ENCODE measurements at places on chromosomes 5 and 9. TPM values are rescaled to one million over a fixed set of nuclear protein-coding genes. Genes with fewer than 3 reads are reported as not detected.

- H3K36me3 ChIP-seq = no peaks in the 10 kb centered on the region
- peaks cover 61% of the 10 kb centered on the region for H3K4me1 ChIP-seq
- peak overlapping the region; percentile 69 for H3K27ac ChIP-seq
- peak; percentile 33 for DNase-seq
- no peaks in the 10 kb centered on the region for H3K27me3 ChIP-seq
Measured at GRCh38 chr5:176648474-176649194, 1.4 kb downstream of the TSPAN17 start.

GRCh38 chr9:75185585-75186170, 97.4 kb downstream of the OSTF1 start:
- peaks cover 7% of the 10 kb centered on the region for H3K4me1 ChIP-seq
- H3K27ac ChIP-seq = no peak overlapping the region
- H3K36me3 ChIP-seq = no peaks in the 10 kb centered on the region
- DNase-seq = peak; percentile 10

DNA sequence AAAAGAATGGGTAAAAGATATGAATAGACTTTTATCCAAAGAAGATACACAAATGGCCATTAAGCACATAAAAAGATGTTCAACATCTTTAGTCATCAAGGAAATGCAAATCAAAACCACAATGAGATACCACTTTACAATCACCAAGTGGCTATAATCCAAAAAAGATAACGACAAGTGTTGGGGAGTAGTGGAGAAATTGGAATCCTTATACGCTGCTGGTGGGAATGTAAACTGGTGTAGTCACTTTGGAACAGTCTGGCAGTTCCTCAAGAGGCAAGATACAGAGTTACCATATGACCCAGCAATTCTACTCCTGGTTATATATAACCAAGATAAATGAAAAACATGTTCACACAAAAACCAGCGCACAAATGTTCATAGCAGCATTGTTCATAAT, 234.9 kb downstream of the SPATA31D1 start:
- no peak overlapping the region for H3K4me3 ChIP-seq
- DNase-seq = no peak
- H3K27ac ChIP-seq = no peak overlapping the region
- H3K27me3 ChIP-seq = no peaks in the 10 kb centered on the region
- no peaks in the 10 kb centered on the region for H3K36me3 ChIP-seq
- H3K4me1 ChIP-seq = no peaks in the 10 kb centered on the region

The C5orf46 gene
- total RNA-seq = not detected

DNA sequence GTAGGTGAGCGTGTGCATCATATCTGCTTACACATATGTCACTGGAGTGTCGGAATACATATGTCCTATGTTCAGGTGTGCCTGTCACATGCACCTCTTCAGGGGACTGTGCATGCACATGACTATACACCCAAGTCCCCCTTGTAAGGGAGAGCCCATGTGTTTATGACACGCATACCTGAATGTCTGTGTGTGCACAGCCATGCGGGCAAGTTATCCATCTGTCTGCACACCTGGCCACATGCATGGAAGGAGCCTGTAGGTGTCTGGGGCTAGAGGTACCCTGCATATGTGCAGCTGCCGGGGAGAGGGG, 622 bp upstream of the RGS14 start:
- peak overlapping the region; percentile 85 for H3K4me3 ChIP-seq
- H3K27me3 ChIP-seq = no peaks in the 10 kb centered on the region
- H3K4me1 ChIP-seq = peaks cover 64% of the 10 kb centered on the region
- H3K27ac ChIP-seq = peak overlapping the region; percentile 79

DNA sequence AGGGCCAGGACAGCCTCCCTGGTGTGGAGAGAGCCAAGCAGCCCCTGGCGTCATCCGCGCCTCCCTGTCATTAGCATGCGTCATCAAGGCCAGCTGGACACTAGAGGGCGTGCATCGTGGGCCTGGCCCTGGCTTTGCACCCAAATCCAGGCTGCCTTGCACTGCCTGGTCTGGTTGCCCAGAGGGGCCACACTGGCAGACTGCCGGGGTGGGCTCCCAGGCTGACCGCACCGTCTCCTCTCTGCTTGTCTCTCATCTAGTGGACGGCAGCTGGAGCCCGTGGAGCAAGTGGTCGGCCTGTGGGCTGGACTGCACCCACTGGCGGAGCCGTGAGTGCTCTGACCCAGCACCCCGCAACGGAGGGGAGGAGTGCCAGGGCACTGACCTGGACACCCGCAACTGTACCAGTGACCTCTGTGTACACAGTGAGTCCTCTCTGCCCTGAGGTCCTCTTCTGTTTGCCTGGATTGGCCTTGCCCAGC, 29.0 kb downstream of the HK3 start:
- no peaks in the 10 kb centered on the region for H3K4me1 ChIP-seq
- H3K36me3 ChIP-seq = no peaks in the 10 kb centered on the region
- no peak overlapping the region for H3K4me3 ChIP-seq
- no peak for DNase-seq
- H3K27ac ChIP-seq = no peak overlapping the region
- H3K27me3 ChIP-seq = peaks cover 11% of the 10 kb centered on the region

The ENTREP1 gene
- total RNA-seq = not detected

- no peak overlapping the region for H3K4me3 ChIP-seq
- peaks cover 59% of the 10 kb centered on the region for H3K36me3 ChIP-seq
- no peaks in the 10 kb centered on the region for H3K4me1 ChIP-seq
- no peaks in the 10 kb centered on the region for H3K27me3 ChIP-seq
Measured at GRCh38 chr9:93010056-93010455, 48.4 kb upstream of the SUSD3 start.

GRCh38 chr9:4850603-4851310, 58.0 kb downstream of the RCL1 start:
- no peaks in the 10 kb centered on the region for H3K4me1 ChIP-seq
- no peak overlapping the region for H3K27ac ChIP-seq
- no peaks in the 10 kb centered on the region for H3K36me3 ChIP-seq
- DNase-seq = no peak
- no peak overlapping the region for H3K4me3 ChIP-seq

The GFPT2 gene
- 1.7 TPM for total RNA-seq

The OLFM1 gene
- not detected for total RNA-seq

- no peaks in the 10 kb centered on the region for H3K27me3 ChIP-seq
- DNase-seq = no peak
Measured at GRCh38 chr5:67453111-67453905, 256.7 kb upstream of the CD180 start.

- H3K27ac ChIP-seq = no peak overlapping the region
- H3K4me3 ChIP-seq = no peak overlapping the region
- H3K27me3 ChIP-seq = no peaks in the 10 kb centered on the region
- DNase-seq = no peak
- H3K4me1 ChIP-seq = no peaks in the 10 kb centered on the region
- H3K36me3 ChIP-seq = no peaks in the 10 kb centered on the region
Measured at GRCh38 chr9:98656511-98656910, 52.2 kb downstream of the GABBR2 start.

DNA sequence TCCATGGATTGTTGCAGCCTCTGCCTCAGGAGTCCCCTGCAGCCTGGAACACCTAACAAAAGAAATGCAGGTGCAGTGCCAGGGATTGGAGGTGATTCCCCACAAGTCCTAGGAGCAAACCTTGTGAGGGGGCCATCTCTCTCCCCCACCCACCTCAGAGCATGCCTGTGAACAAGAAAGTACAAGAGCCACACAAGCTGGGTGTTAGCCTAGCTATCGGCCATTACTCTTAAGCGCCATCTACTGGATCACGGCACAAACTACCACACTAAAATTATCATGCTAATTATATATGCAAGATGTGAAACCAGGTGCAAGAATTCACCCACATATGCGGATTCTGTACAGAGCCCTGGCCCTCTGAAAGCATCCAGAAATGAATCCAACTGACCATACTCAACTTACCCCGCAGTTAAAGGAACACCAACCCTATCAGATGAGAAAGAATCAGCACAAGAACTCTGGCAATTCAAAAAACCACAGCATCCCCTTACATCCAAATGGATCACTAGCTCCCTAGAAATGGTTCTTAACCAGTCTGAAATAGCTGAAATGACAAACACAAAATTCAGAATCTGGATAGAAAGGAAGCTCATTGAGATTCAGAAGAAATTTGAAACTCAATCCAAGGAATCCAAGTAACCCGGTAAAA, 16.5 kb upstream of the PRSS3 start:
- no peaks in the 10 kb centered on the region for H3K4me1 ChIP-seq
- no peak overlapping the region for H3K27ac ChIP-seq
- H3K4me3 ChIP-seq = no peak overlapping the region
- no peaks in the 10 kb centered on the region for H3K36me3 ChIP-seq
- peak; percentile 67 for DNase-seq
- H3K27me3 ChIP-seq = no peaks in the 10 kb centered on the region

- H3K4me1 ChIP-seq = no peaks in the 10 kb centered on the region
- no peaks in the 10 kb centered on the region for H3K36me3 ChIP-seq
- H3K27ac ChIP-seq = no peak overlapping the region
- H3K4me3 ChIP-seq = no peak overlapping the region
- DNase-seq = no peak
Measured at GRCh38 chr5:39518516-39518915, 93.7 kb upstream of the DAB2 start.

- H3K4me3 ChIP-seq = no peak overlapping the region
- H3K27me3 ChIP-seq = no peaks in the 10 kb centered on the region
- H3K36me3 ChIP-seq = peaks cover 64% of the 10 kb centered on the region
- no peak for DNase-seq
Measured at GRCh38 chr5:170247363-170247762, 14.6 kb downstream of the C5orf58 start.

- H3K4me1 ChIP-seq = no peaks in the 10 kb centered on the region
- DNase-seq = no peak
- no peaks in the 10 kb centered on the region for H3K27me3 ChIP-seq
- H3K36me3 ChIP-seq = no peaks in the 10 kb centered on the region
- H3K27ac ChIP-seq = no peak overlapping the region
Measured at GRCh38 chr5:34742061-34742460, 85.9 kb downstream of the RAI14 start.

- DNase-seq = no peak
- no peaks in the 10 kb centered on the region for H3K36me3 ChIP-seq
- H3K4me3 ChIP-seq = no peak overlapping the region
- no peaks in the 10 kb centered on the region for H3K4me1 ChIP-seq
Measured at GRCh38 chr5:11715461-11716196, 188.6 kb downstream of the CTNND2 start.

The PCDHA9 gene
- not detected for total RNA-seq

- no peaks in the 10 kb centered on the region for H3K4me1 ChIP-seq
- no peak for DNase-seq
- no peaks in the 10 kb centered on the region for H3K27me3 ChIP-seq
- H3K36me3 ChIP-seq = no peaks in the 10 kb centered on the region
- no peak overlapping the region for H3K4me3 ChIP-seq
Measured at GRCh38 chr9:115764645-115765044, 388.9 kb upstream of the PAPPA start.

- H3K4me1 ChIP-seq = no peaks in the 10 kb centered on the region
- no peaks in the 10 kb centered on the region for H3K27me3 ChIP-seq
- H3K27ac ChIP-seq = no peak overlapping the region
- DNase-seq = no peak
- H3K36me3 ChIP-seq = no peaks in the 10 kb centered on the region
- no peak overlapping the region for H3K4me3 ChIP-seq
Measured at GRCh38 chr5:168174376-168174775, 117.1 kb upstream of the WWC1 start.

The GALT gene
- 41.7 TPM for total RNA-seq

DNA sequence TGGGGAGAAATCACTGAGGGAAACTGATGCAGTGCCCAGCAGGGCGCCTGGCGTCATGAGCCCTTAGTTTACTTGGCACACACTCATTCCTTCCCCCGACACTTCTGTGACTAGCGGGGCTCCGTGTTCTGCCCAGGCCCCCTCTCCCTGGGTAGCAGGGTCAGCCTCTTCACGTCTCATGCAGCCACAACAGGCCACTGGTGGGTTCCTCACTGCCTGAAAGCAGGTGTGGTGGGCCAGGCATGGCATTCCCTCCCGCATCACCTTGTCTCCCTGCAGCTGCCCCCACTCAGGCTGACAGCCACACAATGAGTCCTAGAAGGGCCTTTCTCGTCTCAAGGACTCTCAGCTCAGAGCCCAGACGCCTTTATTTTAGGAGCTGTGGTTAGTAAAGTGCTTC, 51.1 kb upstream of the CPLX2 start:
- H3K27me3 ChIP-seq = no peaks in the 10 kb centered on the region
- DNase-seq = no peak
- H3K36me3 ChIP-seq = no peaks in the 10 kb centered on the region
- H3K4me3 ChIP-seq = no peak overlapping the region
- no peaks in the 10 kb centered on the region for H3K4me1 ChIP-seq

GRCh38 chr5:38916802-38917201, 71.0 kb downstream of the OSMR start:
- no peak overlapping the region for H3K4me3 ChIP-seq
- H3K36me3 ChIP-seq = no peaks in the 10 kb centered on the region
- no peak for DNase-seq
- no peaks in the 10 kb centered on the region for H3K27me3 ChIP-seq

DNA sequence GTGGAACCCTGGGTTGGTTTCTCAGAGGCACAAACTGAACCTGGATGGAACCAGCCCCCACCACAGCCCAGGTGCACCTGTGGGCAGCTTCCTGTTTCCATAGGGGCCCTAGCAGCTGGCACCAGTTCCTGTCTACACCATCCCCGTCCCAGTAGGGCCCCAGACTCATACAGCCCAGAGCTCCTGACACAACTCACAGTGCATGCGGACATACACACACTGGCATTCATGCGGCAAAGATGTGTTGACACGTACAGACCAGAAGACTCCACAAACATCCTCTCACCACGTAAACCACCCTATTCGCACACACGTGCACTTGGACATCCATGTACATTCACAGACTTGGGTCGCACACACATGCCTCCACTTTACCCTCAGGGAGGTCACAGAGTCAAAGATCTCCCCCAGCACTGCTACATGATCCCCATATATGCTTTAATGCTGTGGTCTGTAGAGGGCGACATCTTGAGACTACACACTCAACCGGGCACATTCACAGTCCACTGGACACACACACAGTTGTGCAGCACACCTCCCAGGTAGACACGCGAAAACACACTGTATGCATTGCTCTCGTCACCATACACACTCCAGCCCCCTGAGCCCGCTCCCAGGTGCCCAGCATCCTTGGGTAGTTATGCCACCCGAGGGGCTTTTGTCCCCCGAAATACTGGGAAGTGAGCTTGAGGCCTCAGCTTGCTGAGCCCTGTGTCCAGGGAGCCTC, 22.4 kb downstream of the CXXC5 start:
- H3K4me1 ChIP-seq = peaks cover 46% of the 10 kb centered on the region
- no peaks in the 10 kb centered on the region for H3K27me3 ChIP-seq
- H3K4me3 ChIP-seq = peak overlapping the region; percentile 66
- no peaks in the 10 kb centered on the region for H3K36me3 ChIP-seq
- no peak for DNase-seq

DNA sequence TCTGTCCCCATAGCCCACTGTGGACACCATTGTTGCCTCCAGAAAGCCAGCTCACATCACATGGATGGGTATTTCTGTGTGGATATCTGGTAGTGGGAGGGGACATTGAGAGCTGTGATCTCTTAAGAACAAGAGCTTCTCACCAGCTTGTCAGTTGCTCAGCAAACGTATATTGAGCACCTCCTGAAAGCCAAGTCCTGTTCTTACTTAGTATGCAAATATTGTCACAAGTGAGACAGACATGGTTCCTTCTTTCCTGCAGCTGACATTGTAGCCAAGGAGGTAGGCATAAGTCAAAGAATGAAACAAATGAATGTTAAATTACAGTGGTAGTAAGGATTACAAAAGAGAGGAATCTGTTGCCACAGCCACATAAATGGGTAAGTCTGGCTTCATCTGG, 3.8 kb downstream of the TCOF1 start:
- no peak overlapping the region for H3K27ac ChIP-seq
- no peak overlapping the region for H3K4me3 ChIP-seq
- peaks cover 35% of the 10 kb centered on the region for H3K4me1 ChIP-seq

- H3K36me3 ChIP-seq = no peaks in the 10 kb centered on the region
- DNase-seq = no peak
- no peaks in the 10 kb centered on the region for H3K27me3 ChIP-seq
- H3K4me1 ChIP-seq = no peaks in the 10 kb centered on the region
- H3K27ac ChIP-seq = no peak overlapping the region
Measured at GRCh38 chr5:153896701-153897100, 142.0 kb downstream of the FAM114A2 start.
